Endothelial cell (in vitro differentiated cells): ENCODE measurements at places on chromosomes 13 and 19.
A peak's percentile ranks its signal among the peaks of the same experiment; 100 is the strongest.

DNA sequence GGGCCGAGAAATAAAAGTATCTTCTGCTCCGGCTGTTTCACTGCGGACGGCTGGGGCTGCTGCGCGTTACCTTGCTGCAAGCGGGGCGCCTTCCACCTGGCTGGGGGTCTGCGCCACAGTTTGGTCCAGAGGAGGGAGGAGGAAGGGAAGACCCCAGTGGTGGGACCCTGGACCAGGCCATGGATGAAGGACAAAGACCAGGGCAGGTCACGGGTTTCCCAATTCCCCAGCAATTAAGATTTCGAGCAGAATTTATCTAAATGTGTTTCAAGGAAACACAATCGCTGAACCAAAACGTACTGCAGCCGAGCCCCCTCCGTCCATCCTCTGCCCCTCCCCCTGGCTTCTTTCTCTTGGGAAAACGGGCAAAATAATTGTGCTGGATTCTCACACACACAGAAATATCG lies 2.9 kb downstream of the SOX1 start:
- peaks cover 29% of the 10 kb centered on the region for H3K27me3 ChIP-seq
- no peak overlapping the region for H3K4me3 ChIP-seq
- no peak overlapping the region for H3K27ac ChIP-seq
- H3K36me3 ChIP-seq = no peaks in the 10 kb centered on the region
- peaks cover 32% of the 10 kb centered on the region for H3K4me1 ChIP-seq

DNA sequence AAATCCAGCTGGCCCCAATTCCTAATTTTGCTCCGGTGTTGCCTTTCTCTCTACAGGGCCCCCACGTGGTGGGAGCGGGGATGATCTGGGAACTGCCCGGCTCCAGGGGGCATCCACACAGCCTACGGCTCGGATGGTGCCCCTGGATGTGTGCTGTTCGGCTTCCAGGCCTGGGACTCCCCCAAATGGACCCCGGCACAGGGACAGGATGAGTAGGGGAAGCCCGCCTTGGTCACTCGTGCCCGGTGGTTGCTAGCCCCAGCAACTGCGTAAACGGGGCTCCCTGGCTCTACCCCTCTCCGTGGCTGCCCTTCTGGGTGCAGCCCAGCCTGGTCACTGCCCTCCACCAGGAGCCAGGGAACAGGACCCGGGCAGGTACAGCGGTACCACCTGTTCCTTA lies 111.5 kb downstream of the TEX26 start:
- no peak overlapping the region for H3K4me3 ChIP-seq
- H3K4me1 ChIP-seq = peaks cover 5% of the 10 kb centered on the region
- peaks cover 1% of the 10 kb centered on the region for H3K27me3 ChIP-seq
- H3K27ac ChIP-seq = no peak overlapping the region

- peak overlapping the region; percentile 56 for H3K4me3 ChIP-seq
- H3K27ac ChIP-seq = peak overlapping the region; percentile 42
- DNase-seq = no peak
- H3K27me3 ChIP-seq = peaks cover 15% of the 10 kb centered on the region
- peaks cover 36% of the 10 kb centered on the region for H3K36me3 ChIP-seq
- H3K4me1 ChIP-seq = peaks cover 3% of the 10 kb centered on the region
These were observed 5.0 kb upstream of the C13orf46 start for GRCh38 chr13:113978741-113979481.

DNA sequence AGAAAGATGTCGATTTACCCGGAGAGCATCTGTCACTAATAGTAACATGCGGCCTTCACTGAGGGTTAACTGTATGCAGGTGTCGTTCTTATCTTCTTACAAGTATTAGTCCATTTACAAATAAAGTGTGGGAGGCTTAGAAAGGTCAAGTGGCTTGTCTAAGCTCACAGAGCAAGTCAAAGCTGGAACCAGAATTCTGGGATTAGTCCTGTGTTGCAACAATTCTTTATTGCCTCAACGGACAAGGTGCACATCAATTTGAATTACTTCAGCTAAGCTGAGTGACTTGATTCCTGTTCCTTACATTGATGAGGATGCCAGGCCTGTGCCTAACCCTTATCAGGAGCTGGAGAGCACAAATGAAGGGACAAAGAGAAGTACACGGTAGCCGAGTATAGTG lies 1193.6 kb downstream of the UQCRFS1 start:
- no peak overlapping the region for H3K27ac ChIP-seq
- peaks cover 4% of the 10 kb centered on the region for H3K36me3 ChIP-seq
- peaks cover 5% of the 10 kb centered on the region for H3K4me1 ChIP-seq
- peaks cover 2% of the 10 kb centered on the region for H3K27me3 ChIP-seq

DNA sequence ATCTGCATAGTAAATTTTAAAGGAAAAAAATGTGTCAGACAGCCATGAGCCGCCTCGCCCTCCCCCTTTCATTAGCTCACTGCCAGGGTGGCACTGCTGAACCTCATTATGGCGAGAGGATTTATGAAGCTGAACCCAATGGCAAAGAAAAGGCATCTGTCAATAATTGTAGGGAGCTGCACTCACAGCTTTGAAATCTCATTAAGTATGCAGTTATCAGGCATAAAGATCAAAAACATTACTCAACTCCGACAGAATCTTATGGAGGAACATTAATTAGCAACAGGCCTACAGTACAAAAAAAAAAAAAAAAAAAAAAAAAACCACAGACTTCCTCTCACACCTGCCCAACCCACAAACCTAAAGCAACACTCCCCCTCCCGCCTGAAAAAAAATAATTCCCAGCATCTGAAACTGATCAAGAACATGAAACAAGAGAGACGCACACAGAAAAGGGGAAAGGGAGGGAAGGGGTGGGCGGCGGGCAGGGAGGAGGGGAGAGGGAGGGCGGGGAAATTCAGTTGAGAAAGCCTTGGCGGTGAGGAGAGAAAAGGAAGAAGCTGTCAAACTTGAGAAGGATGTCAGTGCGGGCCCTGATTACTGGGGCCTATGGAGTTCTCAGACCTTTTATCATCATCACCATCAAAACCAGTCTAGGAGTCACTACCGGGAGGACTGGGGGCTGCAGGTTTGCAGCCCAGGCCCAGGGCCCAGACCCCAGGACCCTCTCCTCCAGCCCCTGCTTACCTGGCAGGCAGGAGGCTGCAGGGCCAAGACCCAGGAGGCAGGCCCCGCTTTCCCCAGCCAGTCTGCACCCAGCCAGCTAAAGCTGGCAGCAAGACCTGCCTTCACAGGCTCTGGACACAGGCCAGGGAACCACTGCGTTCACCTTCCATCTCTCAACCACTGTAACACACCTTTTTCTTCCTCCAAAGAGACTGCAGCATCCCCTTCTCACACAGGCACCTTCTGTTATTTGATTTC lies 8.9 kb downstream of the TSHZ3 start:
- no peak overlapping the region for H3K27ac ChIP-seq
- H3K27me3 ChIP-seq = peaks cover 2% of the 10 kb centered on the region
- no peak for DNase-seq
- H3K4me1 ChIP-seq = peaks cover 28% of the 10 kb centered on the region
- no peaks in the 10 kb centered on the region for H3K36me3 ChIP-seq
